Stomach (tissue), 19 donors: ENCODE measurements at places on chromosomes 1 and 21. TPM values are rescaled to one million over a fixed set of nuclear protein-coding genes. Genes with fewer than 3 reads are reported as not detected.

Gene FLG
- not detected for total RNA-seq

Gene TLCD4
- total RNA-seq, result 2.6 TPM

Gene C1orf56
- 6.4 TPM for total RNA-seq

Gene TSEN15
- 26.5 TPM for total RNA-seq

Gene C1orf141
- total RNA-seq, result not detected

Gene TCHHL1
- total RNA-seq, result not detected

Gene LAD1
- 151 TPM for total RNA-seq

Gene NTNG1
- total RNA-seq, result 0.45 TPM

Gene E2F2
- 4.8 TPM for total RNA-seq

Gene MYBPHL
- total RNA-seq, result not detected

Gene TMEM52
- total RNA-seq, result not detected

Gene ECM1
- total RNA-seq, result 15.2 TPM

Gene IL19
- 25.9 TPM for total RNA-seq

Gene FAM131C
- total RNA-seq, result not detected

Gene NUDT4B
- total RNA-seq, result not detected

Gene KCNE2
- 126 TPM for total RNA-seq

Gene SELENBP1
- total RNA-seq, result 196 TPM

Gene OR10Z1
- total RNA-seq, result not detected

- no peak for DNase-seq
These were observed 2.3 kb upstream of the TSPAN2 start for GRCh38 chr1:115091572-115091971.

GRCh38 chr1:200518524-200518923 lies 102.0 kb downstream of the KIF14 start:
- DNase-seq, result peak; percentile 52

DNA sequence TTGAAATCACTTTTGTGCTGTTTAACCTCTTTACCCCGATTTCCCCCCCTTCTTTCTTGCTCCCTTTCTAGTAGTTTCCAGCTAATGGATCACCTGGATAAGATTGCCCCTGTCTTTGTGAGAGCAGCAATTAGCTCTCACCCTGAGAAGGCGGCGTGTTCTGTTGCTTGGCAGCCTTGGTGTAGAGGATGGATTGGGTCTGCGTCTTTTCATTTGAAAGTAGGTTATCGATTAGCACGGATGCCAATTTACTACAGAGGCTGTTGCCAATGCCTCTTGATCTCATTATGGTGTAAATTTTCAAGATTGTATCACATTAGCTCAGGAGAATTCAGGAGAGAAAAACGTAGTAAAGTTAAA lies 26.4 kb downstream of the KIF26B start:
- no peak for DNase-seq

DNA sequence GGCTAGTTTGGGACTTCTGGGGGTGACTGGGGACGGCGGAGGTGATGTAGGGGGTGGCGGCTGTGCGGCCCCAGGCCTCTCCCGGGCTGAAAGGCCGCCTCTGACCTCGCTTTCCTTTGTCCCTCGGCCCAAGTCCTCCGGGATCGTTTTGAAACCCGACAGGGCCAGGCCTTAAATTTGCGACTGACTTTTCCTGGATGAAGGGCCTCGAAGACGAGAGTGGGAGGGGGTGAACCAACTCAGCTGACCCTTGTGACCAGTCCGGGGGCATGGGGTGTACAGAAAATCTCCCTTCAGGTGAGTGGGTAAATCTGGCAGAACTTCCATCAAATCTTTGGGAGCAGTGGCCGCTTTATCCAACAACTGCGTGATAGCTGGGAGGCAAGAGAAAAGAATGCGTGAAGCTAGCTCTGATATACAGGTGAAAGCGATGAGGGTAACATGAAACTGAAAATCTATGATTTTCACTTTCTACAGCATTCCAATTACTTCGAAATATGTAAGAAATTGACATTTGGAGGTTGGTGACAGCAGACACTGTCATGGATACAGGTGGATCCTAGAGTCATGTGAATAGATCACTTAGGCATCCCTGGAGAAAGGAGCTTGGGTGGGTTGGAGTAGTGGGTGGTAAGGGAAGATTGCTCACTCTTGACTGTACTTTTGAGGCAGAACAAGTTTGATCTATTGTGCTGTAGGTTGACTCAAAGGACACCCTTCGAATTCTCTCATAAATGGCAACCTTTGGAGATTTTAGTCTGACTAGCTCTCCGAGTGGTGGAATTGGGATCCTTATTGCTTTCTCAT lies 885 bp downstream of the AHCYL1 start:
- peak; percentile 22 for DNase-seq

DNA sequence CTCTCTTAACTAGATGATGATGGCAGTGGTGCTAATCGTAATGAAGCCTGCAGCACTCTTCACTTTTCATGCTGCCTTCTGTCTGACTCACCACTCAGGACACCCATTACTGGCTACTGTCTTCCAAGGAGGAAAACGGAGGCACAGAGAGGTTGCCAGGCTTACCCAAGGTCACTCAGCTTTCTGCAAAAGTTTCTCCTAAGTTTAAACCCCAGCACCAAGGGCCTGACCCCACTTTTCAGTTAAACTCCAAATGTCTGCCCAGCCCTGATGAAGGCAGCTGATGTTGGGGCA lies 78.1 kb upstream of the RUNX3 start:
- no peak for DNase-seq

DNA sequence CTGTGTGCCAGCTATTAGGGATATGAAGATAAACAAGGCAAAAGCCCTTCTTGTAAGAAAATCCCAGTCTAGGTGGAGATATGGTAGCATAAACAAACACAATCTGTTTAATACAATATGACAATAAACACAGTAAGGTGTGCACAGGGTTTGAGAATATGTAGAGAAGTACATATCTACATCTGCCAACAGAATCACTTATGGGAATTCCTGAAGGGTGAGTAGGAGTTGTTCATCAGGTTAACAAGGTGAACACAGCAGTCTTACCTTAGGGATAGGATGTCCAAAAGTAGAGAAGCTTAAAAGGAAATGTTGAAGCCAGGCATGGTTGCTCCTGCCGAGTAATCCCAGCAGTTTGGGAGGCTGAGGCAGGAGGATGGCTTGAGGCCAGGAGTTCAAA lies 57.7 kb upstream of the LRRC7 start:
- no peak for DNase-seq

DNA sequence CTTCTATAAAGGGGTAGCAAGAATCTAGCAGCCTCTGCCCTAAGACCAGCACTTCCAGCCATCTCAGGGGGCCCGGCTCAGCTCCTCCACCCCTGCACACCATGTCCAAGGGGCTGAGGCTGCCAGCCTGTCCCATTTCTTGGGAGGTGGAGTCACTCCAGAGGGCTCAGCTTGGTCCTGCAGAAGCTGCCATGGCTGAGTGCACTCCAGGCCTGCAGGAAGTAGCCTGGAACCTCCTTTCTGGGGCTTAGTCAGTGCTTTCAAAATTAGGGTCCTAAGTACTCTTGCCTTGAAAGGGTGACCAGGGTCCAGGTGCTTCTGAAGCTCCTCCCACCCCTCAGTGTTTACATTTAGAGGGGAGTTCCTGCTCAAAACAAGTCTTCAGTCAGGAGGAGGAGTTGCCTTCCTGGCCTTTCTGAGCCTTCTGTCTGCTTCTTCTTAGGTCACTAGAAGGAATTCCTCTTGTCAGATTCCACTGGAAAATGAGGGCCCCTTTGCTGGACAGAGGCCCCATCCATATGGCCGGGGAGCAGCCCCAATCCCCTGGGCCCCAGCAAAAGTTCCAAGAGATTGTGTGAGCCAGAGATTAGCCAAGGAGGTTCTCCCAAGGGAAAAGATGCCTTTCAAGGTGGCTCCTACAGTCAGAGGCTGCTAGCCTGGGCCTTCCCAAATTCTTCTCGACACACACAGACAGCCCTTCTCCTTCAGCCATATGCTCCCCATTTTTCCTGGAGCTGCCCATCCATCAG lies 128.1 kb upstream of the VAMP3 start:
- peak; percentile 28 for DNase-seq

DNA sequence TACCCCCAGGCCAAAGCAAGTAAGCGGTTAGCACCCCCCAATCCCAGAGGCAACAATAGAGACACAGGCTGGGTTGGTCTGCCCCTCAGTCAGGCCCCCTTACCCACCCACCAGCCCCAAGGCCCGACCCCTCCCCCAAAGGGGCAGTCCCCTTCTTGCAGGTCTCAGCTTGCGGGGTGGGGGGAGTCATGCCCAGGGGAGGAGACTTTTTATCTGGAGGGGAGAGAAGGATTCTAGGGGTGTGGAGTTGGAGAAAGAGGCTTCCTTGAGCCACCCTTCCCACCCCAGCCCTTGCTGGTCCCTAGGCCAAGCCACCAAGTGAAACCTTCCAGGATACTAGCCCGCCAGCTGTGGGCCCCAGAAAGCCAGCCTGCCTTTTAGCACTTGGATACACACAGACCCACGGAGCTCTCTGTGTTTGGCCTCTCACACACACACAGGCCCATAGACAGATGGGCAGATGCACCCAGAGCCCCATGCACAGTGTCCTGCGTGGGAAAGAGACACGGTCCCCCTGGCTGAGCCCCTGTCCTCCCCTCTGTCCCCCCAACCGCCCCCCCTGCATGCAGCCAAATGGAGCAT lies 7.1 kb downstream of the TMEM54 start:
- no peak for DNase-seq

- peak; percentile 28 for DNase-seq
These were observed 436.5 kb upstream of the VAMP3 start for GRCh38 chr1:7334475-7335035.

GRCh38 chr1:55051621-55052020 lies 12.3 kb downstream of the PCSK9 start:
- DNase-seq, result no peak

- peak; percentile 56 for DNase-seq
These were observed 100.8 kb downstream of the PBX1 start for GRCh38 chr1:164659621-164660411.

- DNase-seq, result no peak
These were observed 384.6 kb downstream of the PLPP3 start for GRCh38 chr1:56194701-56195300.

- DNase-seq, result no peak
These were observed 30.4 kb downstream of the RIMS3 start for GRCh38 chr1:40634901-40635655.

DNA sequence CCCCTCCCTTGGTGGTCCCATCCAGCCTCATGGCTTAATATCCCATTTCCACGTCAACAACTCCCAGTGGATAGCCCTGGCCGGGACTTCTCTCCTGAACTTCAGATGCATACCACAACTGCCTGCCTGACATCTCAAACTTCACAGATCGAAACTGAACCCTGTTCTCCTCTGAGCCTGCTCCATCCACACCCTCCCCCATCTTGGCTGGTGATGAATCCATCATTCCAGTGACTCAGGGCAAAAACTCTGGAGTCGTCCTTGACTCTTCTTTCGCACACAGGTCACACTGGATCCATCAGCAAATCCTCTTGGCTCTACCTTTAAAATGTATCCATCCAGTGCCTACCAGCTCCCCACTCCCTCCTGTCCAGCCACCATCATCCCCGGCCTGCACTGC lies 3.9 kb downstream of the TAS1R2 start:
- no peak for DNase-seq

GRCh38 chr21:25428537-25428936 lies 178.7 kb downstream of the MRPL39 start:
- DNase-seq, result no peak

GRCh38 chr1:16095447-16095846 lies 22.0 kb upstream of the FAM131C start:
- no peak for DNase-seq

GRCh38 chr1:10958614-10959013 lies 53.8 kb upstream of the TARDBP start:
- no peak for DNase-seq

DNA sequence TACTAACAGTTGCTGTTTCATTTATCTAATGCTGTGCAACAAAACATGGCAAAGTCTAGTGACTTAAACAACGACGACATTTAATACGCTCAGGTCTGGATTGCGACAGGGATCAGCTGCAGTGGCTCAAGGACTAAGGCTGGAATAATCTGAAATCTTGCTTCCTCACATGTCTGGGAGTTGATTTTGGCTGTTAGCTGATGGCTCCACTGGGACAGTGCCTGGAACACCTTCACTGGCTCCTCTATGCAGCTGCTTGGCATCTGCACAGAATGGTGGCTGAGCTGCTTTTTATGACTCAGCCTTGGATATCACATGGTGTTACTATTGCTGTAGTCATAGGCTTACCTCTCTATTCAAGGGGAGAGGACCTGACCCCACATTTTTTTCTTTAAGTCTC lies 24.0 kb upstream of the BTG3 start:
- DNase-seq, result no peak

- no peak for DNase-seq
These were observed 117.2 kb downstream of the SLC25A24 start for GRCh38 chr1:108082738-108083562.

DNA sequence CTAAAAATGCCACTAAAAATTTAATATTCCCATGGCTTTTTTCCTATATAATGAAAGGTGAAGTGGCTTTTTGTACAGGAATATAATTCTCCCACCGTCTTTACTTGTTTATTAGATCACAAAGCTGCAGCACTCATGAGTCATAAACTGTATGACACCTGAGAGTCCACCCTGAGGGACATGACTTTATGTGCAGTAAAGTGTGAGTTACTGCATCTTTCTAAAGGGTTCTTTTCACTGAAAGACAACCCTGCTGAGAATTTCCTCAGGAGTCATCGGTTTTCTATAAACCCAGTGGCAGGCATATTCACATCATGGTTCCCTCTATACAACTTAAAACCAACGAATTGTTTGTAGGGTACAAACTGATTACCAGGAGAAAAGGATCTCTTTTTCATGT lies 77.4 kb downstream of the APP start:
- DNase-seq, result no peak

DNA sequence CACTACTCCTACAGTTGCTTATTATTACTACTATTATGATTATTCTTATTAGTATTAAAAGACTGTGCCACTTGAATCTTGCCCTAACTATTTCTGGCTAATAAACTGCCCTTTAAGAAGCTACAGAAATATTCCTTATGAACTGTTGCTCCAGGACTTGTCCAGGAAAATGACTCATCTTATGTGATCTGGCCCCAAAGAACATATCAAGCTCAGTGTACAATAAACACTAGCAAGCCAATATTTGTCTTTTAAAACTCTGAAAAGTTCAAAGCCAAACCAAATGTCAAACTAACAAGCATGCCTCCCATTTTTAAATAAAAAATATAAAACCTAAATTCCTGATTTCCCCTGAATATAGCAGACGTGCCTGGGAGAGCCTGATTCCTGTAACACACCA lies 88.7 kb upstream of the SIM2 start:
- no peak for DNase-seq

GRCh38 chr1:101483982-101484688 lies 247.3 kb downstream of the S1PR1 start:
- DNase-seq, result peak; percentile 66

DNA sequence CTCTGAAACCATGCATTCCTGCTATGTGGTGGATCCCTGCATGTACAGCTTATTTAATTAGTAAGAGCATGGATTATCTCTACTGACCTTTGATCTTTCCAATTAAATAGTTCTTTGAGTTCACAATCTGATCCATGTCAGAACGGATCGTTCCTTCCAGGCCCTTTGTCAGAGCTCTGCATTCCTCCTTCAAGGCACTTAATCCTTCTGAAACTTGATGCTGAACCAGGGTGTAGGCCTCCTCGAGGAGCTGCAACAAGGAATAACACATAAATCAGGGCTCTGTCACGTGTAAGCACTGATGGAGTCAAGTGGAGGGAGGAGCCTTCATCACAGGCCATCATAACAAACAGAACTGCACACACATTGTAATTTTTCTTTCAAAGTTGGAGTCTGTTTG lies 68.4 kb upstream of the EDEM3 start:
- DNase-seq, result no peak

- no peak for DNase-seq
These were observed 342.3 kb downstream of the SMYD3 start for GRCh38 chr1:246164764-246165163.
